ENCODE measurements at places on chromosomes 2 and 18. TPM values are rescaled to one million over a fixed set of nuclear protein-coding genes. Genes with fewer than 3 reads are reported as not detected.

The ABCA12 gene
- total RNA-seq: not detected

The DIS3L2 gene
- total RNA-seq: 76.9 TPM

DNA sequence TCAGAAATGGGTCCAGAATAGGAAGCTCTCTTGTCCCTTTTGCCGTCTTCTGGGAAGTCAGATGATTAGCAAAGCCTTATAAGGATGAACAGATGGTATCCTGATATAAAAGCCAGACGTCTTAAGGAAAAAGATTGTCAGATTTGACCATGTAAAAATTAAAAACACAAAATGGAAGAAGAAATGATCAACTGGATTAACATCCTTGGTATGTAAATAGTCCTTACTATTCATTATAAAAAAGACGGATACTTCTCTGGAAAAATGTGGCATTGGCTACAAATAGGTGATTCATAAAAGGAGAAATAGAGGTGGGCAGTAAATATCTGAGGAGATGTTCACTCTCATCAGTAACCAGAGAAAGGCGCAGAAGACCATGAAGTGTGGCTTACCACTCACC, 33.7 kb upstream of the SCLY start:
- H3K27me3 ChIP-seq: no peaks in the 10 kb centered on the region
- no peaks in the 10 kb centered on the region for H3K4me1 ChIP-seq
- no peak overlapping the region for H3K27ac ChIP-seq
- no peak overlapping the region for H3K4me3 ChIP-seq

GRCh38 chr2:149841396-149841795, 253.8 kb upstream of the MMADHC start:
- no peaks in the 10 kb centered on the region for H3K4me1 ChIP-seq
- H3K36me3 ChIP-seq: no peaks in the 10 kb centered on the region
- no peaks in the 10 kb centered on the region for H3K27me3 ChIP-seq
- H3K27ac ChIP-seq: no peak overlapping the region

GRCh38 chr2:215137741-215138340, 585 bp downstream of the ABCA12 start:
- no peak overlapping the region for H3K27ac ChIP-seq
- no peaks in the 10 kb centered on the region for H3K4me1 ChIP-seq
- DNase-seq: no peak
- no peaks in the 10 kb centered on the region for H3K36me3 ChIP-seq

- no peaks in the 10 kb centered on the region for H3K36me3 ChIP-seq
- H3K4me1 ChIP-seq: no peaks in the 10 kb centered on the region
- no peak overlapping the region for H3K27ac ChIP-seq
- no peak for DNase-seq
- no peak overlapping the region for H3K4me3 ChIP-seq
These were observed 57.6 kb downstream of the ATOH8 start for GRCh38 chr2:85811180-85812093.

DNA sequence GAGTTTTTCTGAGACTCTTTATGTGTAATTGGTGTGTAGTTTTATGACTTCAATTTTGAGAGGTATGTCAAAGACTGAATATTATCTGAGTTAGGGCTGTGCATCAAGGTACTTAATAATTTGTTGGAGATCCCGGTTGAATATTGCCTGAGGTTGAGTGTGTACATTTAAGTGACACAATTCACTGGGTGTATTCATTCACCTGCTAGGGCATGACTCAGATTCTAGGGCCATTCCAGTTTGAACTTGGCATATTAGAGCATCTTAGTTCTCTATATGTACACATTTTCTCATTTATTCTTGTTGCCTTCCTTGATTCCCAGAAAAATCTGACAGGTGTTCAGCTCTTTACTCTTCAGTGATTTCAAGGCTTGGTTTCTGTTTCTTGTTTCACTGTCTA, 12.5 kb downstream of the MAP4K4 start:
- peak overlapping the region; percentile 74 for H3K4me3 ChIP-seq
- H3K4me1 ChIP-seq: peaks cover 78% of the 10 kb centered on the region
- no peaks in the 10 kb centered on the region for H3K27me3 ChIP-seq
- DNase-seq: no peak

DNA sequence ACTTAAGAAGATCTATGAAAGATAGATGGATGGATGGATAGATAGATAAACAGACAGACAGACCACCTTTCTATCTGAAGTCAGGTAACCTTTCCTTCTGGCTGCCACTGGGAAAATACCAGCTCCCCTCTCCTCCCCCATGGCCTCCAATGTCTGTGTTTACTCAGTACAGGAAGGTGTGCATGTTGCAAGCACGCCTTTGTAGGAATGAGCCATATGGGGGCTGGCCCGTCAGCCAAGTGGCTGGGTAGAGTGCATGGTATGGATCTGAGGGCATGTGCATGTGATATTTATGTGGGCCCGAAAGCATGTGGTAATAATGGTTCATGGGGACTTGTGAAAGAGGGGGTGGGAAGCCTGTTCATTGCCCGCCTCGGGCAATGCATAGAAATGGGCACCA, 109.2 kb upstream of the FZD7 start:
- H3K4me1 ChIP-seq: no peaks in the 10 kb centered on the region
- no peak overlapping the region for H3K4me3 ChIP-seq
- DNase-seq: no peak
- H3K27ac ChIP-seq: no peak overlapping the region
- no peaks in the 10 kb centered on the region for H3K36me3 ChIP-seq

- no peak overlapping the region for H3K4me3 ChIP-seq
- H3K36me3 ChIP-seq: peaks cover 46% of the 10 kb centered on the region
- H3K4me1 ChIP-seq: no peaks in the 10 kb centered on the region
- DNase-seq: no peak
These were observed 56.1 kb downstream of the FARP2 start for GRCh38 chr2:241412144-241412543.

- no peak overlapping the region for H3K4me3 ChIP-seq
- H3K27ac ChIP-seq: no peak overlapping the region
- H3K4me1 ChIP-seq: peaks cover 27% of the 10 kb centered on the region
- no peak for DNase-seq
- H3K27me3 ChIP-seq: no peaks in the 10 kb centered on the region
These were observed 23.8 kb upstream of the SLC20A1 start for GRCh38 chr2:112621790-112622527.
